ENCODE measurements at places on chromosomes 7 and 10.

GRCh38 chr7:55409482-55410225 is 44.5 kb downstream of the LANCL2 start:
- no peak for DNase-seq

GRCh38 chr10:114320249-114321116 is 81.4 kb downstream of the VWA2 start:
- no peak for DNase-seq

DNA sequence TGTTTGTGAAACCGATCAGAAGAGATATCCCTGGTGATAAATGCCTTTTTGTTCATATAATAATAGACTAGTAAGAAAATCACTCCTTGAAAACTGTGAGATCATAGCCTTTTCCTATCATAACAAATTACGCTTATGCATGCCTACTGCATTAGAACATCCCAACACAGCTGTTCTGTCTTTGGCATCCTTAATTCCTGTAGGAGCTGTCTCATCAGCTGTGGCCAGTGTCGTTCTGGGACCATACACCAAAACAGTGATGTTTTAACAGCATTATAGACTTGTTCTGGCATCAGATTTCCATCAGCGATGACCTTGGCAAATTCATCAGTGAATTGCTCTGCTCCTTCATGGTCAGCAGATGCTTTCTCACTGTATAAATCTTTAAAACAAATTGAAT is 423.6 kb upstream of the LRGUK start:
- no peak for DNase-seq

GRCh38 chr7:40757109-40757508 is 622.3 kb downstream of the SUGCT start:
- no peak for DNase-seq

GRCh38 chr10:21526188-21526859 is 842 bp upstream of the SKIDA1 start:
- DNase-seq = peak; percentile 69

- DNase-seq = no peak
These were observed 93.1 kb upstream of the EFCAB10 start for GRCh38 chr7:105674200-105674920.

DNA sequence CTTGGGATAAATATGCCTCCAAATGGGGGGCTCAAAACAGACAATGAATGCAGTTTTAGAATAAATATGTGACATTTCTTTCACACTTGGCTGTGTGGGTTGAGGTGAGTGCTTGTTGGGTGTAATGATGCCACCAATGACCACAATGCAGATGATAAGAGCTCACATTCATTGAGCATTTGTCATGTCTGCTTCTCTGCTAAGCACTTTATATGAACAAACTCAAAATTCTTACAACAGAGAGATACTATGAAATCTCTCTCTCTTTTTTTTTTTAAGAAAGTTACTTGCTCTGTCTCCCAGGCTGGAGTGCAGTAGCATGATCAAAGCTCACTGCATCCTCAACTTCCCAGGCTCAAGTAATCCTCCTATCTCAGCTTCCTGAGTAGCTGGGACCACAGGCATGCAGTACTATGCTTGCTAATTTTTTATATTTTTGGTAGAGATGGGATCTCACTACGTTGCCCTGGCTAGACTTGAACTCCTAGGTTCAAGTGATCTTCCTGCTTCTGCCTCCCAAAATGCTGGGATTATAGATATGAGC is 185.4 kb downstream of the JCAD start:
- DNase-seq = no peak

GRCh38 chr7:50088463-50089129 is 4.5 kb downstream of the ZPBP start:
- no peak for DNase-seq

- DNase-seq = no peak
These were observed 117.3 kb upstream of the PALS2 start for GRCh38 chr7:24455813-24456525.

- no peak for DNase-seq
These were observed 293.2 kb upstream of the NFE2L3 start for GRCh38 chr7:25858525-25859411.

DNA sequence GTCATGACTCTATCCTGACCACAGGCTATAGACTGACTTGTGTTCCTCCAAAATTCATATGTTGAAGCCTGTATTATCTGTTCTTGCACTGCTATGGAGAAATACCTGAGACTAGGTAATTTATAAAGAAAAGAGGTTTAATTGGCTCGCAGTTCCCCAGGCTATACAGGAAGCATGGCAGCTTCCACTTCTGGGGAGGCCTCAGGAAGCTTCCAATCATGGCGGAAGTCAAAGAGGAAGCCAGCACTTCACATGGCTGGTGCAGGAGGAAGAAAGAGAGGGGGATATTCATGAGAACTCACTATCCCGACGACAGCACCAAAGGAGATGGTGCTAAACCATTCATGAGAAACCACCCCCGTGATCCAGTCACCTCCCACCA is 84.3 kb upstream of the KDM7A start:
- no peak for DNase-seq

GRCh38 chr7:94656925-94657731 is 1.2 kb upstream of the SGCE start:
- no peak for DNase-seq

- DNase-seq = no peak
These were observed 88.3 kb upstream of the CYP26C1 start for GRCh38 chr10:92972066-92972870.

DNA sequence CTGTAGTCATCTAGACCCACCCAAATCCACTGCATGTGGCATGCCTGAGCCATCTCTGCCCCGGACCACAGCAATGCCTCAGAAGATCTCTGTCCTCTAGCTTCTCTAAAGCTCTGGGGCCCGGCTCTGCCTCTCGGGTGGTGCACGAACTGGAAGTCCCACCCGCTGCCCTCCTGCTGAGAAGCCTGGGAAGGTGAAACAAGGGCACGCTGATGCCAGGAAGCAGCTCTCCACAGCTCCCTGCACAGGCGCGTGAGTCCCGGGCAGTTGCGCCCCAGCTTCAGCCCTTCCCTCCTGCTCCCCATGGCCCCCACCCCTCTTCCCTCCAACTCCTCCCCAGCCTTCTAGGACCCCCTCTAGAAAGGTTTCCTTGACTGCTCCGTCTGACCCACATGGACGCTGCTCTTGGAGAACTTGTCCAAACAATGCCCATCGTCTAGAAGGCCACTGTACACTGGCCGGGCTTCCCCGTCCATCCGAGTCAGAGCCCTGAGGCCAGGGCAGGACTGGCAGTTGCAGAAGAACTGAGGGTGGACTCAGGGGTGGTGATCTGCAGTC is 12.8 kb downstream of the KCNH2 start:
- DNase-seq = no peak

- no peak for DNase-seq
These were observed 109.5 kb downstream of the UNCX start for GRCh38 chr7:1342090-1342640.
